HS-5 (cell line): ENCODE measurements at places on chromosomes 16 and 17.

DNA sequence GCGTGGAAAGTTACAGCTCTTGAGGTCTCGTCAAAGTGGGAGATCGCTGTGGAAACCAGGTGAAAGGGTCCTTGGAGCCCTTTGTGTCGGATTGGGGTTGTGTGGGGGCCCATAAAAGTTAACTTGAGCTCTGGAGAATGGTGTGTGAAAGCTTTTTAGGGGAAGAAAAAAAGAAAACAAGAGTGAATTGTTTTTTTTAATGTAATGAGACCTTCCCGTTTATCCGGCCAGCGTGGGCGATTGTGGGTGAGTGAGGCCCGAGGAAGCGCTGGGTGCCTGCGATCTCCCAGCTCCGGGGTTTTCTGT, 150.6 kb downstream of the MSI2 start:
- DNase-seq = no peak

DNA sequence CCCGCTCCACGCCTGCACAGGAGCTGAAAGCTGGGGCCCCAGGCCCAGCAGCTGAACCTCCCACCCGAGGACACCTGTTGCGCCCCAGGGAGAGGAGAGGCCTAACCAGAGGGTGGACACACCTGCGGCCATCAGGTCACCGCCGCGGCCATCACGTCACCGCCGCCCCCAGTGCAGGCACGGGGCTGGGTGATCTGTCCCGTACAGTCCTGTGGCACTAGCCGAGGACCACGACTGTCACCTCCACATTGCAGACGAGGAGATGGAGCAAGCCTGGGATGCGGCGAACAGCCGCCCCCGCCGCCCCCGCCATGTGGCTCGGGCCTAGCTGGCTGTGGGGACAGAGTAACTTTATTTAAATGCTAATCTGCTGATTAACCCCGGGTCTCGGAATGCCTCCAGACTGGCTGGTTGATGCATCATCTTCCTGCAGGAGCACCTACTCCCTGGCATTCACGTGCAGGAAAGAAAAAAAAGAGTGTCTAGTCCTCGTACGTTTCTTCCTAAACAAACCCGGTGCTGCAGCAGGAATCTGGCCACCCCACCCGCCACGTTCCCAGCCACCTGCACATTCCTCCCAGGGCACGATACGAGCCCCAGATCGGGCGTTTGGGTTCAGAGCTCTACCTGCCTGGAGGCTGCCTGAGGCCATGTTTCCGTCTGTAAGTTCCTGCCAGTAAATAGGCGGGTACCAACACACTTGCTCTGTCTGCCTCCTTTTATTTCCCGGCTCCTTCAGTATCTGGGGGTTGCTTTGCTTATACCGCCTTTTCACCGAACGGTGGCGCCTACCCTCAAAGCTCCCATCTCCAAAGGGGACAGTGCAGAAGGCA, 29.9 kb downstream of the PIEZO1 start:
- no peak for DNase-seq

- DNase-seq = no peak
Observed at GRCh38 chr17:6374761-6375312, 60.1 kb downstream of the AIPL1 start.

DNA sequence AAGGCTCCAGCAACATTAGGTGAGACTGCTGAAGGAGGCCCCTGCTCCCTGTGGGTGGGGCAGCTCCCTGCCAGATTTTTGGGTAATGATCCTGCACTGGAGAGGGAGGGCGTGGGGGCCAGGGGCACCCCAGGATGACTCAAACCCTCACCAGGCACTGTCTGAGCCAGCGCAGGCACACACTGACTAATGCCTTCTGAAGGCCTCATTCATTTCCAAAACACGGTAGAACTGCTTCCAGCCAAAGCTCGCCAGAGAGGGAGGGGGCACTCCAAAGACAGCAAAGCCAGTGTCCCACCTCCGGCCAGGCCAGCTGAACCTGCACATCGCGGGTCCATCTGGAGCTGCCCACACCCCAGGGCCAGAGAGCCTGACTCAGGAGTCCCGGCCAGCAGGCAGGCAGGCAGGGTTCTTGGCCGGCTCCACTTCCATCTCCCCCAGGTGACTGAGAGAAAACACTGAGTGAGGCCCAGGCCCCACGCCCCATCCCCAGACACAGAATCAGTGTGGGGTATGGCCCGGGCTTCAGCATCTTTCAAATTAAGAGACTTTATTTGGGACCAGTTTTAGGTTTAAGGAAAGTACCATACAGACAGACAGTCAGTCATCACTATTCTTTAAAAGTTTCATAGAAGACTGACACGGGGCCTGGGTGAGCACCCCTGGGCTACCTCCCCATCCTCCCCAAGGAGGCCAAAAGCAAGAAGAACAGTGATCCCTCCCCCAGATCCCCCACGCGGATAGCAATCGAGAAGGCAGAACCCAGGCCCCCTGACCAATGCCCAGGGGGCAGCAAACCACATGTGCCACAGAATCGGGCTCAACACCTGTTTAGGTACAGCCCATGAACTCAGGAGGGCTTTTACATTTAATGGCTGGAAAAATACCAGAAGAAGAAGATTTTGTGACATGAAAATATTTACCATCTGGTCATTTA, 2.3 kb downstream of the PIEZO1 start:
- peak; percentile 61 for DNase-seq
